ENCODE measurements at places on chromosomes 7 and 10.

GRCh38 chr7:75995996-75996395, 1.6 kb upstream of the TMEM120A start:
- no peak for DNase-seq

GRCh38 chr7:95609277-95609971, 13.1 kb upstream of the PDK4 start:
- no peak for DNase-seq

- no peak for DNase-seq
Measured at GRCh38 chr10:8449909-8450308, 395.4 kb downstream of the GATA3 start.

- DNase-seq: no peak
Measured at GRCh38 chr10:3806603-3807002, 21.6 kb upstream of the KLF6 start.

DNA sequence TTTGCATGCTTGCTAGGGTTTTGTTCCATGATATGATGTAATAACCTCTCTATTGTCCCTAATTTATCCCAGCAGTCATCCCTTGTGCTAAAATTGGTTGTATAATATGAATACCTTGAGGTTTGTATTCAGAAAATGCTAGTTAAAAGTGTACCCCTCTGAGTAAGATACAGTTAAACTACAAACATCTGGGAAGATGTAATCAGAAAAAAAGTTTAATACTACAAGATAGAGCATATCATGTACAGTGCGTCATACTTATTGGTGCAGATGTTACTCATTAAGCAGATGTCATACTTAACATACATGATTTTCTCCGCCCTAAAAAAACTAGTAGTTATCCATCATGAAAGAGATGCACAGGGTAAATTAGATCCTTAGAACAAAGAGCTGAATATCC, 336.1 kb upstream of the KCND2 start:
- no peak for DNase-seq

DNA sequence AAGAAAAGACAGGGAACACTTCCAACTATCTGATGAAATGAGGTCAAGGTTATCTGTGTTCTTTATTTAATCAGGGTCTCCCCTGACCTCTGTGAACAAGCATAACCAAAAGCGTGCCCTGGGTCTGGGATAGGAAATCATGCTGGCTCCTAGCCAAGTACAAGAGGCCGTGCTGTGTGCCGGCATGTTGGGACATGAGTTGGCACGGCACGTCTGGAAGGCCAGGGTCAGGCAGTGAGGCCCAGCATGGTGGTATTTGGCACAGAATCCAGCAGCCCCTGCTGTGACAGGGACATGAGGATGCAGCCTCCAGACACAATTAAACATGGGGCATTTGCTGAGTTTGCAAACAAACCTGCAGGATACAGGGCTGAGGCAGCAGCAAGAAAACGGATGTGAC, 320.4 kb downstream of the PLXNA4 start:
- no peak for DNase-seq

DNA sequence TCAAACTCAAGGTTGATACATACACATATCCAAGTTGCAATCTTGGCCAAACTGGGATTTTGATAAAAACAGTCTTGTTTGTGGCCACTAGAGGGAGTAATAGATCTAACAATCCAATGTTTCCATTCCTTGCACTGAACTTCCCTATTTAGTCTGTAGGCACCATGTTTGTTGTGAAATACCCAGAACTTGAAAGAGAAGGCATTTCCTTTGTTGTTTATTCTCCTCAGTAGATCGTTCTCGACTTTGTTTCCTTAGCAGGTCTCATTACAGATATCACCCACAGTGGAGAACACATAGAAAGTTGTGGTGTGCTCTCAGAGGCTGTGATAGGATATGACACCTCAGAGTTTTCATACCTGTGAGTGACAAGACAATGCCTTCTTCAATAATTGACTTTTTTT, 70.3 kb upstream of the MXI1 start:
- DNase-seq: no peak

DNA sequence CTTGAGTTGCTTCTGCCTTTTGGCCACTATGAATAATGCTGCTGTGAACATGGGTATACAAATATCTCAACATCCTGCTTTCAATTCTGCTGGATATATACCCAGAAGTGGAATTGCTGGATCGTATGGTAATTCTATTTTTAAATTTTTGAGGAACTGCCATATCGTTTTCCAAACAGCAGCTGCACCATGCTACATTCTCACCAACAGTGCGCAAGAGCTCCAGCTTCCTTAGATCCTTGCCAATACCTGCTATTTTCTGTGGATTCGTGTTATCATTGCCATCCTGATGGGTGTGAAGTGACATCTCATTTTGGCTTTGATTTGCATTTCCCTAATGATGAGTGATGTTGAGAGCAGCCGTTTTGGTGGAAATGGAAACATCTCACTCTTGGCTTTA, 26.7 kb downstream of the FRMD4A start:
- no peak for DNase-seq

GRCh38 chr7:64959072-64959747, 31.6 kb downstream of the ZNF117 start:
- DNase-seq: no peak

DNA sequence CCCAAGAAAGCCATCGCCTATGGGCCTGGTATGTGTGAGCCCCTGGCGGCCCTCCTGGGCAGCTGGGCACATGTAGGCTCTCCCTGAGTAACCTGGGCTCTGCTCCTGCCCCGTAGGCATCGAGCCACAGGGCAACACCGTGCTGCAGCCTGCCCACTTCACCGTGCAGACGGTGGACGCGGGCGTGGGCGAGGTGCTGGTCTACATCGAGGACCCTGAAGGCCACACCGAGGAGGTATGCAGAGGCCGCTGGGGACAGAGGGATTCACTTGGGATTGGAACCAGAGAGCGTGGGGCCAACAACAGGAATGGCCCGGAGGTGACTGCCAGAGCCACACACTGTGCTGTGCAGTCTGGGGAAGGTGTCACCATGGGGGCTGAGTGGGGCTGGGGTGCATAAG, 7.3 kb downstream of the FLNC start:
- DNase-seq: no peak

GRCh38 chr7:25537662-25538375, 309.5 kb upstream of the NPVF start:
- no peak for DNase-seq

DNA sequence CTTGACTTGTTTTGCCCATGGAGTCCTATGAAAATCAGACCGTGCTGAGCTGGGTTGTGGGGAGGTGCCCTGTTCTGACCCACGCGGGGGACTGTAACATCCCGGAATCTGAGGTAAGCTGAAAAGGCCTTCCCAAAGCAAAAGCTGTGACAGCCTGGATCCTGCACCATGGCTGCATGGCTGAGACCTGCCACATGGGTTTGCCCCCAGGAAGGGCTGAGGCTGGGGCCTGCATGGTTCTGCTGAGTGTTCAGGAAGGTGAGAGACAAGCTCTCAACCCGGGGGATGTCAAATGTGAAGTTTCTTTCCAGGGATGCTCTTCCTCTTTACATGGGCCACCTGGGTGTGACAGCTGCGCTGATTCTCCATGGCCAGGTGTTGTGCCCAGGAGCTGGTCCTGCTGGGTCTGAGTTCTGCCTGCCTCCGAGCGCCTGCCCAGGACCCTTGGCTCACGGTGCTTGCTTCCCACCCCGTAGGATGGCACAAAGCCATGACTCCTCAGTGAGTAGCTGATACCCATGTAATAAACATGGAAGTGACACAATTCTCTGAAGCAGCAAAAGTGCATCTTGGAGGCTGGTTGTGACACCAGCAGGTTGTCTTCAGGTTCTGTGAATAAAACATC, 58.3 kb downstream of the VIPR2 start:
- DNase-seq: no peak

DNA sequence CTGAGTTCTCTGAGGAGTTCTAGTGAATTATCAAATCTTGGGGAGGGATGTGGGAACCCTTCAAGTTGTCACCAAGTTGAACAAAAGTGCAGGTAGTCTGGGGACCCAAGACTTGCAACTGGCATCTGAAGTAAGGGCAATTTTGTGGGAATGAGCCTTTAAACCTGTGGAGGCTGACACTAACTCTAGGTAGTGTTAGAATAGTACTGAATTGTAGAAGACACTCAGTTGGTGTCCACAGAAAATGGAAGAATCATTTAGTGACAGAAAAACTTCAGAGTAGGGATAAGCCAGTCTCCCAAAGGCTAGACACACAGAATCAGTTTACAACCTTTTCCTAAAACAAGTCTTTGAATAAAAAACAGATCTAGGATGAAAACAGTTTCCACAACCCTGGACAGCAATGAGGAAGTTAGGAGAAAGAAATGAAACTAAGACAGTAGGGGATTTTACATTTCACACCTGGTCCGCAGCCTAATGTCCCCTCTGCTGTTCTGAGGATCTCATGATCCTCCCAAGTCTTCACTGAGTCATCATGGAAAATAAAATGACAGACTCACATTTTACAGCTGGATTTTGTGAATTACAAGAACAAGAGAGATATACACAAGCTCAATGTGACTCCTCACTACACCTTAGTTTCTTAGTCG, 23.0 kb upstream of the ING3 start:
- no peak for DNase-seq

GRCh38 chr10:132310701-132311337, 3.1 kb upstream of the STK32C start:
- no peak for DNase-seq

- DNase-seq: no peak
Measured at GRCh38 chr10:70343312-70343711, 39.1 kb downstream of the LRRC20 start.

DNA sequence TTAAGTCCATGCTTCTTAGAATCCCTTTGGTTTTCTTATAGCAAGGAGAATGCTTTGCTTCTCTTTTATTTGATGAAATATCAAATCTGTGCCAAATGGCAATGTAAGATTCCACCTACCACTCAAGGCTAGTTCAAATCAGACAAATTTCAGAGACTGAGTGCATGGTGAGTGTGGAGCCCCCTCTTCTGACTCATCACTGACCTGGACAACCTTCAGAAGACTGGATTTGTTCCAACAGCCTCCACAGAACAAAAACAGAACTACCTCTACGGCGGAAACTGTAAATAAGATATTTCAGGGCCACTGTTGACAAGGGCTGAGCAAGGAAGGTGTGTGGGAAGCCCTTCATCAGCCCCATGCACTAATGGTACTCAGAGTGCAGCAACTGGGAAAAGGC, 21.1 kb downstream of the NCAPG2 start:
- DNase-seq: no peak

GRCh38 chr10:122286867-122287266, 15.8 kb downstream of the BTBD16 start:
- no peak for DNase-seq

DNA sequence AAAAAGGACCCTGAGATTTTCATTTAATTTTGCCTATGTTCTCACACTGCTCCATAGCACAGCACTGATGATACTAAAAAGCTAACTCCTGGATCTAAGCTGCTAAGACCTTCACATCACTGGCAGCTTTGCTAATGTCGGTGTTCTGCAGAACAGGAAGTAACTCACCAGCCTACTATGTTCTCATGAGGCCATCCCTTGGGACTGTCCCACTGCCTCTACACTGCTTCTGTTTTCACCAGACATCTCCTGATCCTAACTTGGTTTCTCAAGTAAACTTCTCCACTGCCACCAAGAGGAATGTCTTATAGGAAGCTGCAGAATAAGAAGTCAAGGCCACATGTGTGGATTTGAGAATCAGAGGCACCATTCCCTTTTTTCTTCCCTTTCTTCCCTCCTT, 15.1 kb downstream of the HTR7 start:
- DNase-seq: no peak

GRCh38 chr7:266851-267840, 22.8 kb upstream of the FOXL3 start:
- DNase-seq: no peak

DNA sequence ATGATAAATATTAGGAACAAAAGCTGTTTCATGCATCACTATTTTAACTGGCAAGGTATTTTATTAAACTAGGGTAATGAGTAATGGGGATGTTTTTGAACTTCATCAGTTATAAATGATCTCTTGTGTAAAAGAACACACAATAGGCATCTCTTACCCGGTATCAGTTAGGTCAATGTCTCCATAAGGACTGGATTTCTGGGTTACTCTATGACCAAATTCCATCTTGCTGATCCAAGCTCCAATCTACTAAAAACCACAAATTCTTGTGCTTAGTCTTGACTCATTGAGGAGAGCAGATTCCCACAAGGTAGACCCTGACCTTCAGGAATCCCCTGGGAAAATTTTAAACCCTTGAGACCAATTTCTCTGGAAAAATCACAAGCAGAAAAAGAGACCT, 1167.7 kb downstream of the XPNPEP1 start:
- DNase-seq: no peak

- no peak for DNase-seq
Measured at GRCh38 chr10:129713659-129714265, 246.7 kb downstream of the MGMT start.

- DNase-seq: no peak
Measured at GRCh38 chr10:126669168-126669567, 1.3 kb downstream of the C10orf90 start.

DNA sequence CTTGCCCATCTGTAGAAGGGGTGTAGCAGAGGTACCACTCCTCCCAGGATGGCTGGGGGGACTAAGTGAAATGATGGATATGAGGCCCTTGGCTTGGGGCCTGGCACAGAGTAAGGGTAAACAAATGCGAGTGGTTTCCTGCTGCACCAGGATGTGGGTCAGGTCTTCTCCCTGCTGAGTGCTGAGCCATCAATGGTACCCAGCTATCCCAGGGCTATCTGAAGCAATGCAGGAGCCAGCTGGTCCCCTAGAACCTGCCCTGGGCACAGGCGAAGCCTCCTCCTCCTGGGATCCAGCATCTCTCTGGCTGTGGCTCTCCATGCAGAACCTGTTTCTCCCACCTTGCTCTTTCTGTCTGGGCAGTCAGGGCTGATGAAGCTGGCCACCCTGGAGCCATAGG, 20.9 kb upstream of the GOLGA7B start:
- DNase-seq: no peak

DNA sequence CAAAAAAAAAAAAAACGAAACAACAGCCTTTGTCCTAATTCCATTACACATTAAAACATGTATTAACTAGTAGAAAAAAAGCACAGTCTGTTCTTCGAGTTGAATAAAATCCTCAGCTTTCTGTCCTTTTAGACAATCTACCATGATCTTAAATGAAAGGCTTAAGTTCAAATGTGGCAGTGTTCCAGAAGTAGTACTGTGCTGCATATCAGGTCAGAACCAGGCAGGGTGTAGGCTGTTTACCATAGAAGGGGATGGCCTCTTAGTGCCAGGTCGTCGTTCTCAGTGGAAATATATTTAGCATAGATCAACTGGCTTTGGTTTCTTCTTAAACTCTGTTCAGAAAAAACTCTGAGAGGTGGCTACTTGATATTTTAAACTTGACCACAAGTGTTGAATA, 612.0 kb downstream of the CNTNAP2 start:
- DNase-seq: no peak

- no peak for DNase-seq
Measured at GRCh38 chr10:124464028-124464965, 2.7 kb downstream of the LHPP start.

- no peak for DNase-seq
Measured at GRCh38 chr7:156819733-156820295, 73.2 kb downstream of the LMBR1 start.

- no peak for DNase-seq
Measured at GRCh38 chr7:138154661-138155060, 78.4 kb downstream of the AKR1D1 start.

DNA sequence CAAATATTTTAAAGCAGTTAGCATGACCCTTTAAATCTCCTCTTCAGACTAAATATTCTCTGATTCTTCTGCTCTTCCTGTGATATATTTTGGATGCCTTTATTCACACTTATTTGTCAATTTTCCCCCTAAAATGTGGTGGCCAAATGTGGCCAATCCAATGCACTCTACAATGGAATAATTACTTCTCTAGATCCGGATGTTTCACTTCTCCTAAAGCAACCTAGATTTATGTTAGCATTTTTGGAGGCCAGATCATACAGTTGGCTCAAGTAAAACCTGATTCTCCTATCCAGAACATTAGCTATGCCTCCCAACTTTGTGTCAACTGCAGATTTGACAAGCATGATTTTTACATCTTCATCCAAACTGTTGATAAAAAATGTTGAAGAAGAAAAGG, 153.7 kb downstream of the CREB5 start:
- DNase-seq: no peak

Measured in activated CD4-positive, alpha-beta T cell treated with anti-CD3 and anti-CD28 coated beads, Interleukin-2, amount 50 U/mL, for 24 hours (primary cell).